ENCODE measurements at places on chromosomes 5 and 9.
A peak's percentile ranks its signal among the peaks of the same experiment; 100 is the strongest.

DNA sequence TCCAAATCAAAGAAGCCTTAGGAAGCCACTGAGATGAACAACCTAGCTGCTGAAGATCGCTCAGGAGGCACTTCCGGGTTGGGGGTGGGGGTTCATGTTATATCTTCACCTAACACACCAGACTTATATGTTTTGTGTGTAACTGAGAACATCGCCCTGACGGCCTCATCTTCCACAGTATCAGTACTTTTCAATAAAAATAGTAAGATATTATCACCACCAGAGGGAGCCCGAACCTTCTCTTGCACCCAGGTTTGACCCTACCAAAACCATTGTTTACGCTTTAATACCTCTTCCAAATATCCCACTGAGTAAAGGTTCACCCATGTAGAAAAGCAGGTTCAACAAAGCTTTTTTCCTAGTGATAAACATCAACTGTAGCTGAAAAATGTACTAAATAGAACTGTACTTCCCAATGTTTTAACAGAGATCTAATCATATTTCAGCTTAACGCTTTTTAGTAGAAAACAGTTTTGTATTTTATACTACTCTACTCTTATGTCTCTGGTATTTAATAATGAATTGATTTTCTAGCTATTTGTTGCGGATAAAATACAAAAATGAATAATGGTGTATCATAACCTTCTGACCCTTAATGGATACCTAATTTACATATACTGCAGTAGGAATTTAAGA is 244.0 kb downstream of the EPB41L4A start:
- peak; percentile 74 for DNase-seq

GRCh38 chr5:20618340-20618739 is 630.3 kb upstream of the CDH18 start:
- no peak for DNase-seq

- DNase-seq = peak; percentile 87
These were observed 30.3 kb downstream of the FGF1 start for GRCh38 chr5:142655339-142656267.

DNA sequence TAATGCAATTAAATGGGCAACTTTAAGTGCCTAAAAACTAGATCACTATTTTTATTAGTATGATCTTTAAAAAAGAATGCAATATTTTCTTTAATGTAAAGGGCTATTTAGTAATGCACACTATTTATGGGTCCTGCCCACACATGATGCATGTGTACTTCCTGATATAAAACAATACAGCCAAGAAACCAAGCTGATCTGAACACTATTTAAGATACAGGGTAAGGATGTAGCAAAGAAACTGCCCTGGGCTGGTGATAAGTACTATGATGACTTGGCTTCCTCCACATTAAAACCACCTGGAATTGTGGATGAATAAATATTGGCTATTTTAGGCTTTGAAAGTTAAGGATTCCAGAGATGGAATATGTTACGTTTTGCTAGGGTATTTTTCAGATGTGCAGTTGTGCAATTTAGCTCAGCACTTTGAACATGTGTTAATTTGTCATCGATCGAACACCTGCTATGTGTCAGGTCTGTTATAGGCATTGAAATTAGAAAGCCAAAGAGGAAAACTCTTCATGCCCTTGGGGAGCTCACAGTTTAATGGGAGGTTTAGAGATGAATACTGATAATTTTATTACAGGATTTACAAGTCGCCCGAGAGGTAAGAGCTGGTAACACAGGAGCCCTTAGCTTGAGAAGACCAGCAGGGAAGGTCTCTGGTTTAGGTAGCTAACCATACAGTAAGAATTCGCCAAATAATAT is 276.7 kb downstream of the PLK2 start:
- no peak for DNase-seq

DNA sequence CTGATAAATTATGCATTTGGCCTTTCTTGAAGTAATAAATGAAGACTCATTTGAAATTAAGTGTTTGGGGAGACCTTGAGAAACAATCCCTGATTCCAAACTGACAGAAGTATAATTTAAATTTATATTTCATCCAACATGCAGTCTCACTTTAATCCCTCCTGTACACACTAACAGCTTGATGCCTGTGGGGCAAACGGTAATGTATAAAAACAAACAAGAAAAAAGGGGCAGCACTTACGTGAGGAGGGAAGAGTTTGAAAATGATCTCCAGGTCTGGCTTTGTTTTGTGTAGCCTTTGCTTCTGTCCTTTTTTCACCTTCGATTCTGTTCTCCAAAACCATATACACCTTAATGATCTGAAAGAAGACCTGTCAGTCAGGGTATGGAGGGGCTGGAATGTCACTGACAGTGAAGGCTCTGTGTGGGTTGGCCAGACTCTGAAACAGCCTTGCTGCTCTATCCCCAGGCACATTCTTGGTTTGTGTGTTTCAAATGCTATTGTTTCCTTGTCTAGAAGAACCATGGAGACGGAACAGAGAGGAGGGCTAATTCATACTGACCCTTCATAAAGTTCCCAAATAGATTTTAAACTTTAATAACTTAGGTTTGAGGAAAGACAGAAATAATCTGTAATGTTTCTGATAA is 338.2 kb upstream of the WWC1 start:
- DNase-seq = peak; percentile 39

GRCh38 chr9:16262477-16263261 is 607.8 kb downstream of the BNC2 start:
- no peak for DNase-seq

DNA sequence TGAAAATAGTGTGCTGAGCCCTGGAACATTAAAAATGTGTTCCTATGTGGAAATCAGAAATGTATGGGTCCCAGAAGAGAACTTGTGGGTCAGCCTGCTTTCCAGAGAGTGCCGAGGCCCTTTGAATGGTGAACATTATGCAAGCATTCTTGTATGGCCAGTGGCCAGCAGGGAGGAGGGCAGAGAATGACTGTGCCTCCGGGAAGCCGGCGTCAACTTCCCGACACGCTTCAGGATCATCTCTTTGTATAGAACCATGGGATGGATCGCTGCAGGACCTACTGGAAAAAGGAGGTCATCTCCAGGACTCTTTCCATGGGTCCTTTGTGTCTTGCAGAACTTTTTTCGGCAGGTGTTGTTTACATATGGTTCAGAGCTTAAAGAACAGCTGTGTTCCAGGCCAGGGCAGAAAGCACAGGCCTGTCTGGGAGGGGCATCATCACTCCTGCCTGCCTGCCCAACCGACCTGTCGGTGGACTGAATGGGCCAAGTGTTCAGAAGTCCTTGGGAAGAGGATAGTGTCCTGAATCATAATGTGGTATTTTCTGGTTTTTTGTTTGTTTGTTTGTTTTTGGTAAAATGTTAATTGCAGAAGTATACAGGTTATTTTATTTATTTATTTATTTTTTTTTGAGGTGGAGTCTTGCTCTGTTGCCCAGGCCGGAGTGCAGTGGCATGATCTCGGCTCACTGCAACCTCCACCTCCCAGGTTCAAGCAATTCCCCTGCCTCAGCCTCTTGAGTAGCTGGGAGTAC is 9.0 kb downstream of the PRRC2B start:
- peak; percentile 82 for DNase-seq

DNA sequence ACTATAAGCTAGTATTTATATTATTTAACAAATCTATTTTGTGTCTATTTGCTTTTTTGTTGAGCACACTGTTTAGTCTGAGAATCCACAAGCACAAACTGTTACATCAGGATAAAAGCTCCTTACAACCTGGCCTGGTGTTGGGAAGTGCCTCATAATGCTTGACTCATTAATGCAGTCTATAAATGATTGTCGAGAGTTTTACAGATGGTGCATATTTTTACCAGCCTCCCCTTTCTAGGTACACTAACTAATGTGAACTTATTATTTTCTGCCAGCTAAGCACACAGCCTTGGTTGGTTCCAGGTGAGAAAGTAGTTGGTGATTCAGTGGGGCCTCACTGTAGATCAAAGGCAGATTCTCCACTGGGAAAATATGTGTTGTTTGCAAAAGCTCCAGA is 151.0 kb upstream of the ADAMTS16 start:
- DNase-seq = no peak

- peak; percentile 26 for DNase-seq
These were observed 10.7 kb downstream of the ARHGAP26 start for GRCh38 chr5:142780871-142781270.

GRCh38 chr5:133381041-133381440 is 231.3 kb downstream of the FSTL4 start:
- DNase-seq = no peak

- DNase-seq = no peak
These were observed 8.5 kb downstream of the GIN1 start for GRCh38 chr5:103111468-103111867.

DNA sequence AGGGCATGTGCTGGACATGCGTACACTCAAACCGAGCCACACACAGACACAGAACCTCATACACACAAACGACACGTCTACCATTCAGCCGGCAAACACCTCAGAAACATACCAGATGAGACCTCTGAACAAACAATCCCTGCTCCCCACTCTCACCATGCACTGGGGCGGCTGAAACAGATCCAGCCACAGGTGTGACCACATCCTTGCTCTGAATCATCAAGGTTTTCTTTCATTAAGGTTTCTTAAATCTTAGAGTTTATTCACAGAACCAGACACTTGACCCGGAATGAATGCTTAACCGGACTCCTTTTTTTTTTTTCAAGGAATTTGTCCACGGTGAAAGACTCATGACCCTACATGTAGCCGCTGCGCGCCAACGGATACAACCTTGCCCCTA is 26.2 kb downstream of the TERT start:
- DNase-seq = no peak

- no peak for DNase-seq
These were observed 23.0 kb upstream of the PPARGC1B start for GRCh38 chr5:149707097-149707496.

- no peak for DNase-seq
These were observed 800.1 kb downstream of the BRINP1 start for GRCh38 chr9:118569148-118569547.

DNA sequence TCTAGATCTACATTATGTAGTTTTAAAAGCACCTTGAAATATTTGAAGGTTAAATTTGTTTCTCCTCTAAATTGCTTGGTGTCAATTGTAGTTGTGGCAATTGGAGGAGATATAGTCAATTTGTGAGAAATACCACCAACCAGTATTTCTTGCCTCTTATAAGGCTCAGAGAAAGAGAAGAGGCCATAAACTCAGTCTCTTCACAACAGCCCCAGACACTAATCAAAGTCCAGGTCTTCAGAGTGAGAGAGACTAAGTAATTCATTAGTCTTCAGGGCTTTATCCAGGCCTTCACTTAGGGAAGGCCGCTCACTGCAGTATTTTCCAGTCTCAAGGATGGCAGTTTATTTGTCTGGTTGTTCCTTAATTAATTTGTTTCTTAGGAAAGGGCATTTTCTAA is 168.0 kb upstream of the RGMB start:
- DNase-seq = no peak

GRCh38 chr9:21450733-21451394 is 10.6 kb downstream of the IFNA1 start:
- DNase-seq = no peak

DNA sequence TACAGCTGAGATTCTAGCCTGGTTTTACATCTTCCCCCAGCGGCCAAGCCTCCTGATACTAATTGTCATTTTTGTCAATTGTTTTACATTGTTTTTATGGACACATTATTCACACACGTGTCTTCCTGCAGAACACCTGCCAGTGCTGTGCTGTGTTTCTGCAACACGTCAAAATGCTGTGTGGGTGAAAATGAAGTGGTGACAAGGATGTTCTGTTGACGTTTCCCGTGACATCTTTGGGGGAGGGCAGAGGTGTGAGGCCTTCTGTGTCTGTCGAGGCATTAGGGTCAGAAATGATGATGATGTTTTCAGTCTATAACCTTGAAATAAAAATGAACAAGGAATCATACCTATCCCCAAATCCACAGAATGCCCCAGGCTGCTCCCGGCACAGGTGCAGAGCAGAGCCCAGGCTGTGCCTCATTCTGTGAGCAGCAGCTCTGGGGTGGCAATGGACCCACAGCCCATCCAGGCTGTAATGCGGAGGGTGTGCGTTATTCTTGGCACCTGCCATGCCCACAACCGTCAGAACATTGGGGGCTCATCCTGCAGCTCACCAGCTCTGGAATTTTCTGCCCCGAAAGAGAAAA is 23.6 kb upstream of the CEP72 start:
- DNase-seq = no peak

DNA sequence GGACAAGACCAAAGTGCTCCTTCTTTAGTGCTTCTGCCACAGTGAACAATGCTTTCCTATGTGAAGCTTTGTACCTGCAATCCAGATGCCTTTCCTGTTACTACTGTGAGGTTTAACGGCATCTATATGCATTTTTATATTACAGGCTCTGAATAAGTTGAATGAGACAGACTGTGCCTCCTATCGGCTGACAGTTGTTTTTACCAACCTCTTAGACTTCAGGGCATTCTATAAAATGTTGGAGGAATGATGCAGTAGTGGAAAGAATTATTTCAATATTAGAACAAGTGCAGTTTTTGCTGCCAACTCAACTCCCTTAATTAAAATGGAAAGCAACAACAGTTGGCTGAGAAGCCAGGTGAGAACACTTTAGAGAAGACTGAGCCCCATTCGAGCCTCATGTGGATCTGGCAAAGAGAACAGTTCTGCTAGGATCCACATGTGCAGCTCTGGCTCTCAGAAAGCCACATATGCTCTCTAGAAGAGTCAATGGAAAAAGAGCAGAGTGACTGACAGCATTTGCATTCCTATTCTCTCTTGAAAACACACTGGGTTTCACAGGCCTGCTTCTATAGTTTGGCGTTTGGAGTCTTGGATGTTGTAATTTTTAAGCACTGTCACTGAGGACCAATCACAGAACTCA is 147.5 kb downstream of the LURAP1L start:
- no peak for DNase-seq

DNA sequence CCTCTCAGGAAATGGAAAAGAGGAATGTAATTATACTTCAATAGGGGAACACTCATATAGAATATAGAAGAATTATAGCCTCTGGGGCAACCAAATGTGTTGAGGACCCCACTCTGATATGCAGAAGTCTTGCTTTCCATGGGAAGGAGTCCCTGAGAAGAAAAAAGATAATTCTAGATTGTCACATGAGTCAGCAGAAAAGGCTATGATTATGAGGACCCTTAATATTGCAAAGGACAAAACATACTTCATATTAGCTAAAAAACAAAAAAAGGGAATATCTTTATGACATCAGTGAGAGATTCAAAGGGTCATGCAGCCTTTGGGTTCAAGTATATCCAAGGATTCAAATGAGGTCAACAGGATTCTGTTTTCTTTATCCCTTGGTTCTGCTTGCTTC is 119.5 kb downstream of the PIK3R1 start:
- DNase-seq = no peak
